ENCODE measurements at places on chromosomes 3 and 15.

GRCh38 chr3:114033721-114034120, 22.6 kb downstream of the CCDC191 start:
- no peak for DNase-seq

DNA sequence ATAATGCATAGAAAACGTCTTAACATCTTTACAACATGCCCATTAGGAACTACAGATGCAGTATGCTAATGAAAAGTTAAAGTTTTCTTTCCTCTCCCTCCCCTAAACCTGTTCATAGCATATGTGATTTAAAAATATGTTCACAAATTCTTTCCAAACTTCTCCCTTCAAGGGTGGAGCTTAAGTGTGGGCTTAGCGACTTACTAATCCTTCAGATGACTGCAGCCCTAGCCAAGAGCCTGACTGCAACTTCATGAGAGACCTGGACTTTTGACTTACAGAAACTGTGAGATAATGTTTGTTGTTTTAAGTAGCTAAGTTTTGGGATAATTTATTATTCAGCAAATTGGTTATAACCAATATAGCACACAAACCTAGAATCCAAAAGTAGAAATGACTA, 22.0 kb upstream of the ANXA2 start:
- no peak for DNase-seq

DNA sequence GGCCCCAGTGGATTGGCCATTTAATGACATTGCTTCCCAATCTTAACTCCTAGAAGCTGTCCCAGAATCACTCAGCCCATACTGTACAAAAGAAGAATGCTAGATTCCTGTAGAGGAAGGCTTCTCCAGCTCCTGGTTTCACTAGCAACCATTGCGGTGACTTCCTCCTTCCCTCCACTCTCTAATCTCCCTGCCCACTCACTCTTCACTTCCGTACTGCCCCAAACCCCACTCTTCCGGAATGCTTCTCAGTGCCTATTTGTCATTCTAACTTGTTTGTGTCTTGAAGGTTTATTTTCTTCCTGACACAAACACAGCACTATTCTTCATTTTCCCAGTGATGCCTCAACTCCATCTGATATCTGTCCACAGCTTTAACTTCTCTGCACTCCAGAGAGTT, 97.1 kb upstream of the SPATA16 start:
- no peak for DNase-seq

DNA sequence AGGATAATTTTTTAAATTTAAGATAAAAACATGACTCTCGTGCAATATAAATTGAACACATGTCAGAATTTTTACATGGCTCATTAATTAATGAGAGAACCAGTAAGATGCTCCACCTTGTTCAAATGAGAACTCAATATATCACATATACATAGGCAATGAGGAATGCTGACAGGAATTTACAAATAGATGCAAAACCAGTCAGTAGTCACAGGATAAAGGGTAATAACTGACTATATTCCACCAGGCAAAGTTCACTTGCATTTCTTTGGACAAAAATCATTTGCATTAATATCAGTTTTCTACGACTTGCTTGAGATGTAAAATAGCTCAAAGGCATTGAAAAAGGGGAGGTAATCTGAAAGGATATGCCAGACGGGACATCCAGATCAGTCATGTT, 139.4 kb downstream of the STAC start:
- DNase-seq = no peak

- DNase-seq = no peak
These were observed 179.3 kb downstream of the POTEB3 start for GRCh38 chr15:21260966-21261395.

DNA sequence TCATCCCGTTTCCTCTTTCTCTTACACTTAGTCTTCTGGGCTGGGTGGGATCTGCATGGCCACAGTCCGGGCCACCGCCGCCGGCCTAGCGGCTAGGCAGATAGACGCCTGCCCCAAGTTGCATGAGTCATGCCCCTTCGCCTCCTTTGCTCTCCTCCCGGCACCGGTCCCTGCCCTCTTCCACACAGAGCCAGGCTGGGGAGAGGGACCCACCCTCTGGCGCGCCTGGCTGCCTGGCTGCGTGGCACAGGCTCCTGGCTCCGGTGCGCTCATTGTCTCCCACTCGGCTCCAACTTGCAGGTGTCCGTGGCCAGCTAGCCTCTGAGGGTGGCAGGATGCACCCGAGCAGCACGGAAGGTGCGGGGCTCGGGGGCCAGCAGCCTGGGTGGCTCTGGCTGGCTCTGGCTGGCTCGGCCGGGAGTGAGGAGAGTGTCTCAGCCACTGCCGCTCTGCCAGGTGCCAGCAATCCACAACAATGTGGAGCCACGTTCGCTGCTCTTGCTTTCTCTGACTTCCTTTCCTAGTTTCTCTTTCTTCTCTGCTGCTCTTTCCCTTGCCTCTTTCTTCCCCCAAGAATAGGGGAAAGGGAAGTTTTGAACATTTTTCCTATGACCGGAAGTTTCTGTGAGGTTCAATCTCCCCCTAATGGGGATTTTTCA, 22.4 kb upstream of the MTHFS start:
- DNase-seq = no peak

- DNase-seq = no peak
These were observed 201.5 kb downstream of the UACA start for GRCh38 chr15:70561885-70562284.

DNA sequence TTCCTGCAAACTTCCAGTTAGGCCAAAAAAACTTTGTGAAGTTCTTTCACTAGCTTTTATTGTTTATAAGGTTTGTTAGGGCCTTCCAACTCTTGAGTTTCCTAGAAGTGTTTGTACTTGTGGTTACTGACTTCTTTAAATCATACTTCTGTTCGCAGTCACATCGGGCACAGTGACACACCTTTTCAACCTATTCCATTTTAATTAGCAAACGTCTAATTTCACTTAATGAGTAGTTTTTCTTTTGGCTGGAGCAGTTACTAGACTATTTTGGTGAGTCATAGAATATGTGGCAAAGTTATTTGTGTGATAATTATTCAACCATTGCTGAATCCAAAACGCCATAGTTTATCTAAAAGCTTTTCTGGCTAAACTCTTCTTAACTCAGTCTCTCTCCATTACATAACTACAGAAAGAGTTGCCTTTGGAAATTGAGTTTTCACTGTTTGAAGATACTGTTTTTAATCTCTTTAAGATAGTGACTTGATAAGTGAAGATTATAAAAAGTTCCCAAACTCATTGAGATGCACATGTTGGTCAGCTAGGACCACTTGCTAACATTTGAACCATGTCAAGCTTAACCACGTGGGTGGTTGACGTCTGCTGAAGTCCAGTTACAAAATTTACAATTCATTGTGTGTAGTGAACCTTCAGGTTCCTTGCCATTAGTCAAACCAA, 21.5 kb downstream of the CNOT10 start:
- no peak for DNase-seq

Data from femur (tissue), 1 donor.